Muscle of arm (tissue), 14 donors: ENCODE measurements at places on chromosomes 7 and 10. TPM values are rescaled to one million over a fixed set of nuclear protein-coding genes. Genes with fewer than 3 reads are reported as not detected.

The HPSE2 gene
- polyA plus RNA-seq = 1.1 TPM

DNA sequence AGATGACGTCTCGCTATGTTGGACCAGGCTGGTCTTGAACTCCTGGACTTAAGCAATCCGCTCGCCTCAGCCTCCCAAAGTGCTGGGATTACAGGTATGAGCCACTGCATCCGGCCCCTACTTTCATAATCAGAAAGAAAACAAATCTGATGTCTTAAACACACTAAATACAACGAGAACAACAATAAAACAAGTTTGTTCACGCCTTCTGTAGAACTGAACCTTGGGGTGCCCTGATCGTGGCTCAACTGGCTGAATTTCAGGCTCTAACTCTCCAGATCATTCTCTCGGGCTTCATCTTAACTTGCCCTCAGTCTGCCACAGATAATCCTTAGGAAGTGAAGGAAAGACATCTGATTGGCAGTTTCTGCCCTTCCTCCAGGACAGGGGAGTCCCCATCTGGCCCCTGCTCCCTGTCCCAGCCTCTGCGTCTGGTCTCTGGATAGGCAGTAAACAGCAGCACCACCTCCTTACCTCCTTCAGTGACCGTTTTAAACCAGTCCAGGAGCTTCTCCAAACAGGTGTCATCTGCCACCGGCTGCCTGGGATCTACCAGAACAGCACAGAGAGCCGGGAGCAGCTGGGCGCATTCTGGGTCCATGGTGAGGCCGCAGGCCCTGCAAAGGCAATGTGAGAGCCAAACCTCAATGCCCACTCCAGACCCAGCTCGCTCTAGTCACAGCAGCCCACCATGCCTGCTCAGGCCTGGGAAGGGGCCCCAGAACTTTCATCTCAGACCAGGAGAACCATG is 1.3 kb downstream of the BRAT1 start:
- DNase-seq = no peak

DNA sequence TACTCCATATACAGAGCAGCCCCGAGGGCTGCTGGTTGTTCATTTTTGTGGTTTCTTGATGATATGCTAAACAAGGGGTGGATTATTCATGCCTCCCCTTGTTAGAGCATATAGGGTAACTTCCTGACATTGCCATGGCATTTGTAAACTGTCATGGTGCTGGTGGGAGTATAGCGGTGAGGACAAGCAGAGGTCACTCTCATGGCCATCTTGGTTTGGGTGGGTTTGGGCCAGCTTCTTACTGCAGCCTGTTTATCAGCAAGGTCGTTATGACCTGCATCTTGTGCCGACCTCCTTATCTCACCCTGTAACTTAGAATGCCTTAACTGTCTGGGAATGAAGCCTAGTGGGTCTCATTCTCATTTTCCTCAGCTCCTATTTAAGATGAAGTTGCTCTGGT is 31.3 kb downstream of the GNAT3 start:
- DNase-seq = no peak

DNA sequence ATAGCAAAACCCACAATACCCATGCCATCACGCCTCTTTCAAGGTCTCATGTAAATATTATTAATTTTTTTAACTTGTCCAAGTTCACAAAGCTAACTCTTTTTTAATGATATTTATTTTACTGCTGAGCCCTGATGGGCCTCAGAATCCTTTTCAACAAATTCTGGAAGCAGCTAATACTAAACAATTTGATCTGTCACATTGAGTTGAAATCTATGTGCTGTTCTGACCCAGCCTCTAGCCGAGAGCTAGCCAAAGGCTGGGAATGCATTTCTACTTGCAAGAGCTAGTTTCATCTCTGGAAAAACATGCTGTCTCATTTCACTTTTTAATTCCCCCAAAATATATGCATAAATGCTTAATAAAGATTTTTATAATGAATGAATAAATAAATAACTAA is 47.9 kb downstream of the TFAM start:
- no peak for DNase-seq

- DNase-seq = no peak
Observed at GRCh38 chr7:123114288-123114687, 85.5 kb downstream of the SLC13A1 start.
